ENCODE measurements at places on chromosomes 1 and 21.

GRCh38 chr1:2525572-2525919 is 850 bp downstream of the PANK4 start:
- DNase-seq: no peak

- DNase-seq: no peak
Observed at GRCh38 chr1:168585191-168585590, 8.8 kb downstream of the XCL1 start.

- DNase-seq: no peak
Observed at GRCh38 chr1:84406346-84406861, 8.1 kb downstream of the DNASE2B start.

DNA sequence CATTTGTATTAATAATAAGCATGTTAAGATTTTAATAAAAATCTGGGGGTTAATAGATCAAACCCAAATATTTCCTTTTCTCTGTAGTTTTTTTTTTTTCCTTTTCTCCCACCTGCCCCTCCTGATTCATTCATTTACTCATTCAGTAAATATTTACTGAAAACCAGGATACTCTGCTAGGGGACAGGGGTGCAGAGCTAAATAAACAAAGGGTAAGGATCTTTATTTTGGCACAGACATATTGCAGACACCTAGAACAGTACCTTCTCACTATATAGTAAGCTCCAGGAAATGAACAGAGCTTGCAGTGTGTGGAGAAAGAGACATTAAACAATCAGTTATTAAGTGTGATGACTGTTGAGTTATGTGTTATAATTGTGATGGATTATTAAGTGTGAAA is 60.9 kb downstream of the AK5 start:
- DNase-seq: no peak

DNA sequence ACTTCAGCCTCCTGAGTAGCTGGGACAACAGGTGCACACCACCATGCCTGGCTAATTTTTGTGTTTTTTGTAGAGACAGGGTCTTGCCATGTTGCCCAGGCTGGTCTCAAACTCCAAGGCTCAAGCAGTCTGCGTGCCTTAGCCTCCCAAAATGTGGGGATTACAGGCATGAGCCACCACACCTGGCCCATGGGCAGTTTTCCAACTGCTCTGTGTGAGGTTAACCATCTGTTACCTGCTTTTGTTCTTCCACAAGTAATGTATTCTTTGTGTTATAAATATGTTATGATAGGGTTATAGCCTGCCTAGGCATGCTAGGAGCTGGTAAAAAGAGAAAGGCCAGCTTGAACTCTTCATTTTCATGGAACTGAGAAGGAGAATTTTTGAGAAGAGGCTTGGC is 30.7 kb downstream of the TUFT1 start:
- no peak for DNase-seq

DNA sequence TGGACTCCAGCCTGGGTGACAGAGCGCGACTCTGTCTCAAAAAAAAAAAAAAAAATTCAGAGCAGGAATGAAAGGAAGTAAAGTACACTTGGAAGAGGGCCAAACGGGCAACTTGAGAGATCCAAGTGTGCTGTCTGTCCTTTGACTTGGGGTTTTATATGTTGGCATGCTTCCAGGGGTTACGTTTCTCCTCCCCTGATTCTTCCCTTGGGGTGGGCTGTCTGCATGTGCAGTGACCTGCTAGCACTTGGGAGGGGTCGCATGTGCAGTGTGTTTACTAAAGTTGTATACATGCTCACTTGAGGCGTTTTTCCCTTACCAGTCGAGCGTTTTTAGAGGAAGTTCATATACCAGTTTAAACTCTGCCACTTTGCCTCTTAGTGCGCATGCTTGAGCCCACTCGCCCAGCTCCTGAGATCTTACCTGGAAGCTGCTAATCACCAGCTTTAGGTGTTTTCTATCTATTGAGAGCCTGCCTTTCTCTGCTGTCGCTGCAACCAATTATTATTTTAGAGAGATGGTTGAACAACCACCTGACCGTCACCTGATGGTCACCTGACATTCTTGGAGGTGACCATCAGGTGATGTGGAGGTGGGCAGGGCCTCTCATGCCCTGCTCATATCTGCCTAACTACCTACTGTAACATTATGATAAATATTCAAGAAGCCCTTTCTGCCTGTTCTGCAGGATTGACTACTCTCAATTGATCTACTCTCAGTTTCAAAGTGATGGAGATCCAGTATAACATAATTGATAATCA is 140.1 kb downstream of the MACF1 start:
- DNase-seq: no peak

Measured in stimulated activated CD4-positive, alpha-beta T cell treated with anti-CD3 and anti-CD28 coated beads, Interleukin-15, amount 100 ng/mL, for 1 hour (primary cell).